ENCODE measurements at places on chromosomes 7 and 10.

DNA sequence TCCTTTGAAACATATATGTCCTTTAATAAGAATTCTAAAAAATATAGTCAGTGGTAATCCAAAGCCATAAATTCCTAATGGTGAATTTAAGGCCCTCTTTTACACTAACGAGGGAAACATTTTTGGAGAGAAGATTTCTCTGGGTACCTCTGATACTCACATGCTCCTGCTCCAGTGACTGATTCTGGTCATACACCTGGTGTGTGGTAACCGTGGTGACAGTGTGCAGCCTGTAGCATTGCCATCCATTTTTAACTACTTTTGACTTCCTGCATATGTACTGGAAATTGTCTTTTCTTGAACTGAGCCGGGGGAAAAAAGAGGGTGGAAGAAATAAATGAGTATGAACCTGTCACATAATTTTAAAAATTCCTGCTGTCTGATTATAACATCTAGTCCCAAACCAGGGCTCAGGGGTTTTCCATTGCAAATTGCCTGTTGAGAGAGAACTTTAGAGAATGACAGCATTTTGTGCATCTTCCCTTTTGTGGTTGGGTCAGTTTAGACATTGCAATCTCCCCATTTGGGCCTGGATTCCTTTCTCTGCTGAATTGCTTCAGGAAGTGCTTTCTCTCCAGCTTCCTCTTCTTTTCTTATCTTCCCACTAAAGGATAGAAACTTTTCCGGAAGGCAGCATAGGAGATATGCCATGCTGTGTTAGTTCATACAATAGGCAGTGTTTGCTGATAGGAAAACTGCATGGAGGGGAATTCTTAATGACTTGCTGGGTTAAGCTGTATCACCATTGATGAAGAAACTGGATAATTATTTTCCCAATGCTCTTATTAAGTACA is 125.5 kb downstream of the GRM3 start:
- no peak for DNase-seq

- no peak for DNase-seq
These were observed 249.6 kb downstream of the GPAM start for GRCh38 chr10:111933937-111934336.

DNA sequence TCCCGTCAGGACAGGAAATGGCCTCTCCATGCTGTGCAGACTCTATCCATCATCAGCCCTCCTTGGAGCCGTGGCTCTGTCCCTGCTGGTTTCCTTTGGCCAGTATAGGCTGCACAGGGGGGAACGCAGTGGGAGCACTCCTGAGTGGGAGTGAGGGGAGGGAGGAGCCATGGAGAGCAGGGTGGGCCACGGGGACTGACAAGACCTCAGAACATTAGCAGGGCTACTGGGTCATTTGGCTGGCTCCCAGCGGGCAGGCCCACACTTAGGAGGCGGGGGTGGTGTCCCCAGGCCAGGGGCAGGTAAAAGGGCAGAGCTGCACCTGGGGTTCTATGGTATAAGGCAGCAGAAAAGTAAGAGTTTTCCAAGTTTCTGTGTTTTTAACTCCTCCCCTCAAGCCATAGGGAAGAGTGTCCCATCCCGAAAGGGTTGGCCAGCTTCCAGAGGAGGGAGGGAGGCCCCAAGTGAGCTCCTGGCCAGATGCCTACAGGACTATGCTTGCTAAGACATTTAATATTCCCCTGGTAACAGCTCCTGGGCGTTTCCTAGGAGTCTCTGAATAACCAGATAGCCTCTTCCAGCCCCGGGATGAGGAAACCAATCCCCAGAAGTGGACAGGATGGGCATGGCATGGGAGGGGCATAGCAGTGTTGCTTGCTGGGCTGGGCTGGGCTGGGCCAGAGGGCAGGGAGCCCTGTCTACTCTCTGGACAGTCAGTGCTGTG is 5.5 kb upstream of the OPN4 start:
- DNase-seq = no peak

- no peak for DNase-seq
These were observed 412.5 kb upstream of the SEMA3C start for GRCh38 chr7:81331061-81332018.

- no peak for DNase-seq
These were observed 50.3 kb upstream of the EGR2 start for GRCh38 chr10:62866451-62866850.

DNA sequence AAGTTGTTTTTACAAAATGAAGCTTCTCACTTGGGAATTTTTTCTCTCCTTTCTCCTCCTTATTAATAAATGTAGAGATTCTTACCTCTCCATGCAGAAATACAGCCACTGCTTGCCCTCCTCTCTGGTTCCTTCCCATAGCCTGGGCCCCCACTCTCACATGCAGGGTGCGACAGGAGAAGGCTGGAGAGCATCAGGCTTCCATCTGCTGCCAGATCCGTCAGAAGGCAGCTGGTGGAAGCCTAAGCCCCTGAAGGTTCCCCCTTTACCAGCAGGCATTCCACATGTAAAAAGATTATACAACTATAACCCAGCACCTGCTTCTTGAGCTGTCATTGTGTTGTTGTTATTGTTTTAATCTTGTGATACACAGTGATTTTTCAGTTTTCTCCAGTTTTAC is 314.2 kb downstream of the LHFPL3 start:
- no peak for DNase-seq

Measured in SHP77 treated with DMSO at 0.1 percent for 48 hours (cell line).